T-helper 2 cell treated with Interferon-gamma antibody and Interleukin-4, amounts not matched to agents 100 ng/mL and 5 ng/mL, for 36 hours (primary cell): ENCODE measurements at places on chromosomes 7 and 10. TPM values are rescaled to one million over a fixed set of nuclear protein-coding genes. Genes with fewer than 3 reads are reported as not detected.

The GRK5 gene
- total RNA-seq, result 38.9 and 41.6 TPM in 2 replicates

The MBL2 gene
- total RNA-seq, result not detected in 2 replicates

The SKAP2 gene
- total RNA-seq, result 7.8 and 7.9 TPM in 2 replicates

The PRKAR2B gene
- total RNA-seq, result 0.25 TPM in 2 replicates
